Foreskin melanocyte (primary cell): ENCODE measurements at places on chromosomes 7 and 10.

DNA sequence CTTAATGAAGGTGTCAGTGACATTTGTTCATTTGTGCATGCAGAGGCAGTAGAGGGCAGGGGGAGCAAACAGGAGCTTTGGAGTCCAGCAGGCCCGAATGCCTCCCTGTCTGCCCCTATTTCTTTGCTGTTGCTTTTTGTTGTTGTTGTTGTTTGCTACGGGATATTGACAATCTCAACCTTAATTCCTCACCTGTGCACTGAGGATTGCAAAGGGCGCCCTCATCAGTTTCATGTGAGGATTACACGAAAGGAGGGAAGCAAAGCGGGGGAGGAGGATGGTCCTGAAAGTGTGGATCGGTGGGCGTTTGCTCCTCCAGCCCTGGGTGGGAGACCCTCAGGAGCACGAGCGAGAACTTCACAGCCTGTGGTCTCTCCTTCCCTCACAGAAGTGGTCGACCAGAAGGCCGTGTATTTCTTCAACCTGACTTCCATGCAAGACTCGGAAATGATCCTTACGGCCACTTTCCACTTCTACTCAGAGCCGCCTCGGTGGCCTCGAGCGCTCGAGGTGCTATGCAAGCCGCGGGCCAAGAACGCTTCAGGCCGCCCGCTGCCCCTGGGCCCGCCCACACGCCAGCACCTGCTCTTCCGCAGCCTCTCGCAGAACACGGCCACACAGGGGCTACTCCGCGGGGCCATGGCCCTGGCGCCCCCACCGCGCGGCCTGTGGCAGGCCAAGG, 9.6 kb downstream of the GDF10 start:
- DNase-seq, result no peak

- peak; percentile 76 for DNase-seq
These were observed 56.9 kb upstream of the AOAH start for GRCh38 chr7:36781011-36781738.

GRCh38 chr7:111006040-111006439, 84.9 kb upstream of the LRRN3 start:
- DNase-seq, result no peak

DNA sequence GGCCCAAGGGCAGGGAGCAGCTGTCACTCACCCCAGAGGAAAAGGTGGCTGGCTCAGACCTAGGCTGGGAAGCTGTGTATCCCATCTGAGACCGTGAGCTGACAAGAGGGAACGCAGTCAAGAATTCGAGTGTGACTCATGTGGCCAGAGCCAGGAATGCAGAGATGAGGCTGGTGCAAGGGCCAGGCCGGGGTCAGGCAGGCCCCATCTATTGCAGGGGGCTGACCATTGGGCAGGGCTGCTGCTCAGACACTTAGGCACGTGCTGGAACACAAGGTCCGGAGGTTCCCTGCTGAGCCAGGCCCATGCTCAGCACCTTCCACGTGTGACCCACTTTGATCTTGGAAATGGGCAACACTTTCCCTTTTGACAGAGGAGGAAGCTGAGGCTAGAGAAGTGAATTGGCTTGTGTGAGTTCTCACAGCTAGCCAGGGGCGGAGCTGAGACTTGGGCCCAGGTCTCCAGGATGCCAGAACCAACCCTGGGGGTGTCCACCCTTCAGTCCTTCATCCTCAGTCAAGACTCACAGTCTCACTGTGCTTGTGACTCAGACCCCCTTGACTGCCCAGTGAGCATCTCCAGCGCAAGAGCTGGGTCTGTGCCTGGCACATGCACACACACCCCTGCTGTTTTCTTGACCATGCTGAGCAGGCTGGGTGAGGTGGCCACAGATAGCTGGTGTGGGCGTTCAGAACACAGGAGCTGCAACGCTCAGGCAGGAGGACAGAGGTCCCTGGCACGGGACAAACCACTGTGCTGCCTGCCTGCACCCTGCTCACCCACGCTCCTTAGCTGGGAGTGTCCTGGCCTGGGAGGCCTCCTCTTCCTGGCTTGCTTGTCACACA, 47.6 kb upstream of the PPIF start:
- DNase-seq, result no peak

- DNase-seq, result no peak
These were observed 26.8 kb downstream of the MICU1 start for GRCh38 chr10:72598769-72599701.

- DNase-seq, result no peak
These were observed 117.2 kb upstream of the GLCCI1 start for GRCh38 chr7:7851381-7851780.

GRCh38 chr7:44638611-44639557, 32.5 kb downstream of the OGDH start:
- peak; percentile 20 for DNase-seq

DNA sequence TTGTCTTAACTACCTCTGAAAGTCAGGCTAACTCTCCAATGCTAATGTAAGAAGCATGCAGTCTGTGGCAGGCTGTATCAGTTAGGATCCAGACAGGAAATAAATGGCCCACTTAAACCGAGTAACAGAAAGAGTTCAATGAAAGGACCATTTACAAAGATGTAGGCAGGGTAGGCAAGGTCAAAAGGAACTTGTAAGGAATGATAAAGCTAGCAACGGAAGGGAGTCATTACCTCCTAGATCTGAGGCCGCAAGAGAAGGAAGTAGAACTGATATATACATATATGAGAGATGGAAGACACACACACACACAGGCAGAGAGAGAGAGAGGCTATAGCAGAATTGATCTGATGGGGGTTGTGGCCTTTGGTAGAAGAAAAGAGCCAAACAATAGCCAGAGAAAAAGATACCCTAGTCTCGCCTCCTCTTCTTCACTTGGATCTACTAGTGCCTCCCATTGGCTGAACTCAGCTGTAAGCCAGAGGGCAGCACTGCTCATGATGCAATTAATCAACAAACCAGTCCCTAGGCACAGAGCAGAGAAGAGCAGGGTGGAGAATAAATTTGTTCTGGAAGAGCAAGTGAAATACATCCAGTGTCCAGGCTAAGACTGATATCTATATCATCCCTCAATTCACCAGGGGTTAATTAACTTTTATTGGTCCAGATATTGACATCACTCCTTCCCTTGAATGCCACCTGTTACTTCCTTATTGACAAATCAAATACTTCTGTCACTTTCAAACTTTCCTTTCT, 91.2 kb downstream of the LSMEM1 start:
- no peak for DNase-seq

DNA sequence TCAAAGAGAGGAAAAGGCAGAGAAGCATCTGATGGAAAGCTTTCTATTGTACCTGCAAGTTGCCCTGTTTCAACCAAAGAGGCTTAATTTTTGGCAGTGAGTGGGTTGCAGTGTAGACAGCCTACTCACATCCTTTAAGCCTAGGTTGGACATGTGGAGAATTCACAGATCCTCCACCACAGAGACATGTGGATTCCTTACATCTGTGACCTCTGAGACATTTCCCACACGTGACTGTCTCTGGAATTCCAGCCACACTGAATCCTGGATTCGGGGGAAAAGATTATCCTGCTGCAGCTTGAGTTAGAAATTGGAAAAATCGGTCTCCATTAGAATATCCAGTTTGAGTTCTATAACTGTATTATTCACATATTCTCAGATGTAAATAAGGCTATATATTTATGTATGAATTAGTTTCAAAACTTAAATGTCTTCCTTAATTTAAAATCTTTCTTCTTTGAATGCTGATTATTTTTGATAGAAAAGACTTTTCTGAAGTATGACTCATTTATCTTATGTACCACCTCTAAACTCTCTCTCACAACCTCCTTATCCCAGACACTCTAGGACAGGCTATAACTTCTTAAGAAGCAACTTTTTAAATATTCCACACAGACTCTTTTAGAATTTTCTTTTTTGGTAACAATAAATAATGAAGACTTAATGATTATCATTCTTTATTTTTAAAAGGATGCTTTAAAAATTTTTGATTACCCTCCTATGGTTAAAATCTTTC, 123.3 kb downstream of the TWIST1 start:
- no peak for DNase-seq

DNA sequence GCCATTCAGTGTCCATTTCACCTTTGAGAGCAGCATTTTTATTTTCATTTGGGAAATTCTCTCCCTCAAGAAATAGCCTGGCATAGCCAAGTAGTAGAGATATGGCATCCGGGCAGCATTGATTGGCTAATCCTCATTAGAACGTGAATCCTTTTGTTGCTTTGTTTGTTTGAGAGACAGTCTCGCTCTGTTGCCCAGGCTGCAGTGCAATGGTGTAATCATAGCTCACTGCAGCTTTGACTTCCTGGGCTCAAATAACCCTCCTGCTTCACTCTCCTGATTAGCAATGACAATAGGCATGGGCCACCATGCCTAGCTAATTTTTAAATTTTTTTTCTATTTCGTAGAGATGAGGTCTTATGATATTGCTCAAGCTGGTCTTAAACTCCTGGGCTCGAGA, 1174.9 kb upstream of the AUTS2 start:
- no peak for DNase-seq

DNA sequence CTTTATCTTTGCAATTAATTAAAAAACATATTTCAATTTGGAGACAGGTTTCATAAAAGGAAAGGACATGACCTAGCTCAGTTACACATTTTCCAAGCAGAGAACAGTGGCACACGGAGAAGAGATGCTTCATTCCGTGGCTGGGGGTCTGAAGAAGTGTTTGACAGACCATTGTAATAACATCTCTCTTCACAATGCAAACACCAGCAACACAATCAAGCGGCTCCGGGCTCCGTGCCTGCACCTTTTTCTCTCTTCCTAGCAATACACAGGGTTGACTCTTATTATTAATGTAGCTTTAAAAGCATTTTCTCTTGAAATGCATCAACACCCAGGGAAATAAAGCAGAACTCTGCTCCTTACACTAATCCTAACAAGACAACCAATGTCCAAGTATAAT, 261.0 kb upstream of the AOAH start:
- no peak for DNase-seq

GRCh38 chr7:112487457-112488263, 6.9 kb downstream of the LSMEM1 start:
- DNase-seq, result no peak

DNA sequence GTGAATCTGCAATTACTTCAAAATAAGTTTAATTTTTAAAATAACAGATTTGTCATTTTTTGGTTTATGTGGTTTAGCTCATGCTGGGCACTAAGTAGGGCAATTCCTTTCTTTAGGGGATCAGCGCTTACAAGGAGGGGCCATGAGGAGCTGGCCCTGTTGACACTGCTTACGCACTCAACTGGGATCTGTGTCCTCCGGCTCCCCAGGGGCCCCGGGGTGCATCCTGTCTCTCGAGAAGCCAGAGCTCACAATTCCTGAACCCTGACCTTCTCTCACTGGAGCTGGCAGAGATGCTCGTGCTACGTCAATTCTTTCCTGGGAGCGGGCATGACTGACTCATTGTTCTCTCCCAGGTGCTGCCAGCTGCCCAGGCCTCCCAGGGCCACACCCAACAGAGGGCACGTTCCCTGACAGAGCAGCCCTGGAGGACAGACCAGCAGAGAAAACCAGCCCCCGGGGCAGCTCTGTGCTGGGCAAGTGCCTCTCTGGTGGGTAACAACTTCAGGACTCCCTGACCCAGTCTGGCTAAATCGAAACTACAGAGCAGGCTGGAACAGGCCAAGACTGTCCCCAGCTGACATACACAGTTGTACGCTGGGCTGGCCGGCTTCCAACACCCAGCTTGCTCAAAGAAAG, 36.8 kb downstream of the CTBP2 start:
- DNase-seq, result no peak

- DNase-seq, result peak; percentile 87
These were observed 9.1 kb upstream of the FXYD4 start for GRCh38 chr10:43362191-43362839.

- no peak for DNase-seq
These were observed 55.1 kb downstream of the VCL start for GRCh38 chr10:74052994-74053393.

DNA sequence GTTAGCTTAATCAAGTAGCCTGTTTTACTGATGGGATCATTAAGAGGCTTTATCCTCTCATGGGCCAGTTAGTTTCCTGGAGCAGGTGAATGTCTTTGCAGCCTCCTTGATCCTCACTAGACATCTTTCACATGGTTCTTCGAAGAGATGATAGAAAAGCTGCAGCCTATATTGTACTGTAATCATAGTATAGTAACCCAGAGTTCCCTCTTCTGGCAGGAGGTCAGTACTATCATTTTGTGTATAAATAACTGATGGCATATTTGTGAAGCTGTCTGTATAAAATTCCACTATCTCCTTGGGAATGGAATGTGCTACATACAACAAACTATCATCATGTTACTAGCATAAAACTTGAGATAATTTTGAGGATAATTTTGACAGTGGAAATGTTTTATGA, 123.8 kb upstream of the PRPS1L1 start:
- peak; percentile 3 for DNase-seq

- no peak for DNase-seq
These were observed 84.5 kb downstream of the RNF32 start for GRCh38 chr7:156725073-156725472.

DNA sequence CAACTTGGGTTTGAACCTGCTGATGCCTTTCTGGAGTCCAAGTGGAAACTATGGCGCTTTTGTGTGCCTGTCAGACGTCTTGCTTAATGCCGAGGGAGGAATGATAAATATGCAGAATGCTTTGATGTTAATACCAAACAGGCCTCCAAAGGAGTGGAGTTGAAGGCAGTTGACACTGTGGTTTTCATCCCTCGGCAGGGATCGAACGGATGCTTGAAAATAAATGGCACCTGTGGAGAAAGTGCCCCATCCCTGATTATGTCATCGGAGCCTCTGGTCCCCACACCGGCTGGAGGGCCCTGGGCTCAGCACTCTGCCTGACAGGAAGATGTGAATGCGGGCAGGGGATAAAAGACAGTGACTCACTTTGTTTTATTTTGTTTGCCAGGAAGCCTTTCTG, 148.7 kb upstream of the GPR26 start:
- DNase-seq, result no peak

- DNase-seq, result no peak
These were observed 991 bp upstream of the FAM204A start for GRCh38 chr10:118343115-118343514.

- no peak for DNase-seq
These were observed 47.4 kb downstream of the KCND2 start for GRCh38 chr7:120320218-120320961.

GRCh38 chr7:134179036-134180011, 52.2 kb downstream of the LRGUK start:
- no peak for DNase-seq

- no peak for DNase-seq
These were observed 678 bp downstream of the SH2B2 start for GRCh38 chr7:102287111-102287980.

DNA sequence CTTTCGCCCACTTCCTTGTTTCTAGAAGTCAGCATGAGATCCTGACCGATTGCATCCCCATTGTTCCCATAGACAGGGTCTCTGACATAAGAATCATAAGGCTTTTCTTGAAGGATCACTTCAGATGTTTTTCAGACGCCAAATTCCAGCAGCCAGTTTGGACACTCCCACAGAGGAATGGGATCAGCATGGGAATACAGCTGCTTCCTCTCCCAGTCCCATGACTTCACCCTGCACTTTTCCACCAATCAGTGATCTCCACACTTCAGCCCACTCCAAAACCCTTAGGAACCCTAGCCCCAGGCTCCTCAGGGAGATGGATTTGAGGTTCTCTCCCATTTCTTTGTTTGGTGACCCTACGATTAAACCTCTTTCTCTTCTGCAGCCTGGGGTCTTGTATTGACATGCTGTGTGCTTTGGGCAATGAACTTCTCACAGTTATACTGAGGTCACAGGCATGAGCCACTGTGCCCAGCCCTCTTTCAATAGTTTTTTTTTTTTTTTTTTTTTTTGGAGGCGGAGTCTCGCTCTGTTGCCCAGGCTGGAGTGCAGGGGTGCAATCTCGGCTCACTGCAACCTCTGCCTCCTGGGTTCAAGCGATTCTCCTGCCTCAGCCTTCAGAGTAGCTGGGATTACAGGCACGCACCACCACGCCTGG, 52.8 kb upstream of the CHST3 start:
- peak; percentile 90 for DNase-seq

- no peak for DNase-seq
These were observed 34.1 kb downstream of the ANXA11 start for GRCh38 chr10:80171248-80171660.
